DMS 273 treated with DMSO at 0.1 percent for 48 hours (cell line): ENCODE measurements at places on chromosomes 7 and 10.

DNA sequence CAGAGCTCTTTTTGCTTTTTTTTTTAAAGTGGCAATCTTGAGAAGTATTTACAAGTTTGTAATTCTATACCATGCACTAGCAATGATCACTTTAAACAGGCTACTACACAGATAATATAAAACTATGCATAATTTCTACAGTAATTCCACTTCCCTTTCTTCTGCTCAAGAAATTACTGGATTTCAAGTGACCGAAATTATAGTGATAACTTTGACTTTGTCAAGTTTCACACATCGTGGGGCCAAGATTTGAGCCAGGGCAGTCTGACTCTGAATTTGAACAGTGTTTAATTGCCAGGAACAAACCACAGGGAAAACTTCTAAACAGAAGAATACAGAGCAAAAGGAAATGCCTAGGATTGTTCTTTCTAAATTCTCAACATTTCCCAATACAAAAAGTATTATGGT is 288.3 kb upstream of the MKLN1 start:
- no peak for DNase-seq

GRCh38 chr7:9945857-9946256 is 1027.8 kb upstream of the PHF14 start:
- no peak for DNase-seq

DNA sequence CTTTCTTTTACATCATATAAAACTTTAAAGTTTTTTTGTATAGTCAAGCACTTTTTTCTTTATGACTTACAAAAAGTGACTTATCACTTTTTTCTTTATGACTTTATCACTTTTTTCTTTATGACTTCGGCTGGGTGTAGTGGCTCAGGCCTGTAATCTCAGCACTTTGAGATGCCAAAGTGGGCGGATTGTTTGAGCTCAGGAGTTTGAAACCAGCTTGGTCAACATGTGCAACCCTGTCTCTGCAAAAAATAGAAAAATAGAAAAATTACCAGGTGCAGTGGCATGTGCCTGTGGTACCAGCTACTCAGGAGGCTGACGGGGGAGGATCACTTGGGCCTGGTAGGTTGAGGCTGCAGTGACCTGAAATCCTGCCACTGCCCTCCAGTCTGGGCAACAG is 108.8 kb upstream of the CSTF2T start:
- DNase-seq: no peak

DNA sequence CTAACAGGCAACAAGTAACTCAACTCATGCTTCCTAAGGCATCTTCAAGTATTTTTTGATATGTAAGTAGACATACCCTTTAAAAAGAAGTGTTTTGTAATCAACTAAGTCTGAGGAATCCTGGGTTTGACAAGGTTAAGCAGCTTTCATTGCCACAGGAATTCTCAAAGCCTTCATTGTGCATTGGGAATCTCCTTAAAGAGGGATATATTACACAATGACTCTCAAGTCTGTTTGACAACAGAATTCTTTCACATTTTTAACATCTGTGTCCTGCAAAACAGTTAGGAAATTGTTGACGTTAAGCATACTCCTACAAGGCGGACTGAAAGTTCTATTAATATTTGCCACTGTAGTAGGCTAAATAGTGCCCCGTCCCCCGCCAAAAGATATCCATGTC is 71.4 kb downstream of the SGMS1 start:
- no peak for DNase-seq

DNA sequence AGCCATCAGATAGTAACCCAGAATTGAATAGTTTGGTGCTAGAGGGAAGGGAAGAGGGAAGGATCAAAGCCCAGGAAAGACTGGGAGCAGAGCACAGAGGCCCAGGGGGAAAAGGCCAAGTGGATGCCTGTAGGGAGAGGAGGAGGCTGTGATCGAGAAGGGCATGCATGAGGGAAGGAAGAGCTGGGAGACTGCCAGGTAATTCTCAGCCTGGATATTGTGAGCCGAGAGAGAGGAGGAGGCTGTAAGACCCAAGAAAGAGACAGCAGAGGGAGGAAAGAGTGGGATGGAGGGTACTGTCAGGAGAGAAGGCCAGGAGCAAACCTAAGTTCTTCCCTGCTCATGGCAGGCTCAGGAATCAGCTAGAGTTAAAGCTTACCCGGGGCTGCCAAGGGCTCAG is 178.2 kb downstream of the CCDC3 start:
- no peak for DNase-seq
